ENCODE measurements at places on chromosomes 3 and 15. TPM values are rescaled to one million over a fixed set of nuclear protein-coding genes. Genes with fewer than 3 reads are reported as not detected.

CIDEC gene
- total RNA-seq = not detected

GRCh38 chr3:71968544-71968943 is 183.6 kb upstream of the PROK2 start:
- H3K27me3 ChIP-seq = peaks cover 2% of the 10 kb centered on the region
- no peak overlapping the region for H3K27ac ChIP-seq
- DNase-seq = no peak
- H3K4me3 ChIP-seq = no peak overlapping the region
- H3K4me1 ChIP-seq = no peaks in the 10 kb centered on the region

- no peak for DNase-seq
- no peak overlapping the region for H3K4me3 ChIP-seq
These were observed 232.8 kb downstream of the UBE2E2 start for GRCh38 chr3:23435904-23436303.

RBP2 gene
- total RNA-seq = not detected

CEP19 gene
- 1.4 TPM for total RNA-seq

DNA sequence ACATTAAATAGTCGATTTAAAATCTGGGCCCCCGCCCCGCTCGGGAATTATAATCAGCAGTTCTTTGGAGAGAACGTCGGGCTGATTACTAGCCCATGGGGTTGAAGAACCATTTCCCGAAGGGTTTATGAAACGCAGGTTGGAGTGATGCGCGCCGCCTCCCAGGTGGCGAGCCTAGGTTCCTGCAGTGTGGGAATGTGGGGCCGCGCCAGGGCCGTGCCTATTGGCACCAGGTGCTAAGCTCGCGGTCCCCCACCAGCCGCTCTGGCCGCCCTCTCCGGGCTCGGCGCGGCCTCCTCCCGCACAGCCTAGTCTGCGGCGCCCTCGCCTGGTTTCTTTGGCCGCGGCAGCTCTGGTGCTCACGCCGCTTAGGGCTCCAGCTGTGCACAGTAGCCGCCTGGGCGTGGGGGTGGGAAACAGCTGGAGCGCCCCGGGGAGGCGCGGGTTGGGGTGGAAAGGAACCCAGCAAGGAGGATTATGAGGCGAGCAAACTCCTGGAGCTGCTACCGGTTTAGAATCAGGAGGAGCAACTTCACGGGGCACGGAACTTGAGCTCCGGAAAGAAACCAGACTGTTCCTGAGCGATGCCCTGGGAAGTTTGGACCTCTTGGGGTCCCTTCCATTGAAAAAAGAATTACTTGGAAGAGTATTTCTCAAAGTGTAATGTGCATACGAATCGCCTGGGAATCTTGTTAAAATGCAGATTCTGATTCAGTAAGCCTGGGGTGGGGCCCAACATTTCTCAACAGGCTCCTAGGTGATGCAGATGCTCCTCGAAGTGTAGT is 5.6 kb upstream of the MECOM start:
- DNase-seq = peak; percentile 82
- no peak overlapping the region for H3K27ac ChIP-seq
- H3K27me3 ChIP-seq = no peaks in the 10 kb centered on the region
- no peaks in the 10 kb centered on the region for H3K36me3 ChIP-seq
- no peaks in the 10 kb centered on the region for H3K4me1 ChIP-seq

CORO2B gene
- 3.8 TPM for total RNA-seq

- H3K36me3 ChIP-seq = no peaks in the 10 kb centered on the region
- H3K4me3 ChIP-seq = no peak overlapping the region
- DNase-seq = no peak
- H3K4me1 ChIP-seq = no peaks in the 10 kb centered on the region
These were observed 20.3 kb upstream of the BMF start for GRCh38 chr15:40128766-40129660.

- H3K27me3 ChIP-seq = no peaks in the 10 kb centered on the region
- no peaks in the 10 kb centered on the region for H3K36me3 ChIP-seq
- H3K4me1 ChIP-seq = peaks cover 2% of the 10 kb centered on the region
- H3K27ac ChIP-seq = no peak overlapping the region
These were observed 199.1 kb upstream of the AZI2 start for GRCh38 chr3:28547677-28548076.

- peaks cover 5% of the 10 kb centered on the region for H3K4me1 ChIP-seq
- no peak for DNase-seq
- no peaks in the 10 kb centered on the region for H3K36me3 ChIP-seq
- no peak overlapping the region for H3K4me3 ChIP-seq
These were observed 314.6 kb downstream of the GBE1 start for GRCh38 chr3:81446806-81447205.

- no peaks in the 10 kb centered on the region for H3K27me3 ChIP-seq
- H3K27ac ChIP-seq = peak overlapping the region; percentile 34
- H3K36me3 ChIP-seq = no peaks in the 10 kb centered on the region
- H3K4me3 ChIP-seq = peak overlapping the region; percentile 6
- H3K4me1 ChIP-seq = no peaks in the 10 kb centered on the region
These were observed 665 bp downstream of the GATM start for GRCh38 chr15:45377609-45378148.

TTLL3 gene
- total RNA-seq = 40.3 TPM

- DNase-seq = no peak
- H3K4me3 ChIP-seq = no peak overlapping the region
- H3K4me1 ChIP-seq = no peaks in the 10 kb centered on the region
- no peaks in the 10 kb centered on the region for H3K27me3 ChIP-seq
- H3K27ac ChIP-seq = no peak overlapping the region
These were observed 16.5 kb downstream of the ST6GAL1 start for GRCh38 chr3:186946756-186947375.

GRCh38 chr3:189673535-189673934 is 42.3 kb downstream of the TP63 start:
- no peaks in the 10 kb centered on the region for H3K27me3 ChIP-seq
- no peaks in the 10 kb centered on the region for H3K36me3 ChIP-seq
- no peak for DNase-seq
- no peaks in the 10 kb centered on the region for H3K4me1 ChIP-seq
- H3K27ac ChIP-seq = no peak overlapping the region
- no peak overlapping the region for H3K4me3 ChIP-seq

- no peaks in the 10 kb centered on the region for H3K36me3 ChIP-seq
- H3K27me3 ChIP-seq = no peaks in the 10 kb centered on the region
- no peaks in the 10 kb centered on the region for H3K4me1 ChIP-seq
These were observed 97.7 kb upstream of the ATP2B2 start for GRCh38 chr3:10602769-10603768.

DNA sequence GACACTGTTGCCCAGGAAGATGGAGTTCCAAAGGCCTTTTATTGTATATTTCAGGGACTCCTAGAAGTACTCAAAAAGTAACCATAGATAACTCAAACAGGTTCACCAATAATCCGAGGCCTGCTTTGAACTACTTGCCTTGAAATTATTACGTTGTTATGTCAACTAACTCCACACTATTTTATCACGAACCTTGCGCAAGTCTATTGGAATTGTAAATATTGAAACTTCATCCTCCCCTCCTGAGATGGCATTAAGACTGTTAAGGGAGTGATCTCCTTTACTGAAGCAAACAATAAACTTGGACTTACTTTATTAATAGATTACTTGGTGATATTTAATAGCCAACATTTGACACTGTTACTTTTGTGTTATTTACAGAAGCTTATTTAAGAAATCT is 199.6 kb upstream of the GADL1 start:
- H3K27me3 ChIP-seq = no peaks in the 10 kb centered on the region
- H3K36me3 ChIP-seq = no peaks in the 10 kb centered on the region
- no peak overlapping the region for H3K4me3 ChIP-seq
- no peak overlapping the region for H3K27ac ChIP-seq
- DNase-seq = no peak

TGFBR2 gene
- 303 TPM for total RNA-seq

TAMM41 gene
- total RNA-seq = 17.1 TPM

- no peak overlapping the region for H3K27ac ChIP-seq
- peaks cover 5% of the 10 kb centered on the region for H3K4me1 ChIP-seq
- H3K4me3 ChIP-seq = peak overlapping the region; percentile 55
These were observed 1.2 kb downstream of the MB21D2 start for GRCh38 chr3:192916371-192917027.

DNA sequence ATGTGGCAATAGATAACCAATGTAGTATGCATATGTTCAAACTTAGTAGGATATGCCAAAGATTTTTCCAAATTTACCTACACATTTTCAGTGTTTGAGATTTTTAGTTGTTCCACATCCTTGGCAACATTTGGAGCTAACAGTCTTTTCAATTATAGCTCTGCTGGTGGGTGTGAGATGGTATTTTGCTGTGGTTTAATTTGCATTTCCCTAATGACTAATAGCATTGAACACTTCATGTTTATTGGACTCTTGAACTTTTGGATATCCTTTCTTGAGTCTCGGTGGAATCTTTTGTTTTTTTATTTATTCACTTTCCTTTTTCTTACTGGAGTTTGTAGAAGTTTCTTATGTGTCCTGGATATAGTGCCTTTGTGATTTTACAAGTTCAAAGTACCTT is 11.0 kb upstream of the ILDR1 start:
- no peak overlapping the region for H3K4me3 ChIP-seq
- H3K36me3 ChIP-seq = no peaks in the 10 kb centered on the region

DNA sequence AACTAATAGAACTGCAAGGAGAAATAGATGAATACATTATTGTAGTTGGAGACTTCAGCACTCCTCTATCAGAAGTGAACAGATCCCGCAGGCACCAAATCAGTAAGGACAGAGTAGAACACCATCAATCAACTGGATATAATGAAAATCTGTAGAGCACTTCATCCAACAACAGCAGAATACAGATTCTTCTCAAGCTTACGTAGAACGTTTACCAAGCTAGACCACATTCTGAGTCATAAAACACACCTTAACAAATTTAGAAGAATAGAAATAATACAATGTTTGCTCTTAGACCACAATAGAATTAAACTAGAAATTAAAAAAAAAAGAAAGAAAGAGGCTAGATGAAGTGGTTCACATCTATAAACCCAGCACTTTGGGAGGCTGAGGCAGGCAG is 70.7 kb upstream of the NEDD4 start:
- H3K27ac ChIP-seq = no peak overlapping the region
- no peak for DNase-seq
- H3K36me3 ChIP-seq = no peaks in the 10 kb centered on the region
- H3K4me1 ChIP-seq = no peaks in the 10 kb centered on the region
